ENCODE measurements at places on chromosomes 7 and 10. TPM values are rescaled to one million over a fixed set of nuclear protein-coding genes. Genes with fewer than 3 reads are reported as not detected.

GRCh38 chr7:76047305-76047810 lies 442 bp downstream of the STYXL1 start:
- DNase-seq = no peak

- DNase-seq = no peak
Observed at GRCh38 chr7:22425361-22425760, 68.4 kb upstream of the RAPGEF5 start.

- no peak for DNase-seq
Observed at GRCh38 chr10:12902135-12902572, 99.4 kb downstream of the CCDC3 start.

- no peak for DNase-seq
Observed at GRCh38 chr7:98669329-98670000, 52.4 kb downstream of the NPTX2 start.

- DNase-seq = no peak
Observed at GRCh38 chr7:74228951-74229900, 19.4 kb downstream of the LAT2 start.

DNA sequence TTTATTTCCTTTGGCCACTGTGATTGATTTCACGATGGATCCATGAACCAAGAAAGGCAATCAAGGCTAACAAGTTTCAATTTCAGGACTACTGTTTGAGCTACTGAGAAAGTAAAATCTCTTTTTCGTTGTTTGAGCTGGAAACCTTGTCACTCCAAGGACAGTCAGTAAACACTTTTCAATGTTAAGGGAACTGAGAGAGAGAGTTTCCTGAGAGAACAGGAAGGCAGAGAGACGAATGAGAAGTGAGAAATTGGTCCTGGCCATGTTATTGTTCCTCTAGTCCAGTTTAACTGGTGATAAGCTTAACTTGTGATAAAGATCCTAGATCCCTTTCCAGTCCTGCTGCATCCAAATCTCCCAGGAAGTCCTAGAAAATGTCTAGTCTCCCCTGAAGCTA lies 909 bp upstream of the AKR1D1 start:
- no peak for DNase-seq

DNA sequence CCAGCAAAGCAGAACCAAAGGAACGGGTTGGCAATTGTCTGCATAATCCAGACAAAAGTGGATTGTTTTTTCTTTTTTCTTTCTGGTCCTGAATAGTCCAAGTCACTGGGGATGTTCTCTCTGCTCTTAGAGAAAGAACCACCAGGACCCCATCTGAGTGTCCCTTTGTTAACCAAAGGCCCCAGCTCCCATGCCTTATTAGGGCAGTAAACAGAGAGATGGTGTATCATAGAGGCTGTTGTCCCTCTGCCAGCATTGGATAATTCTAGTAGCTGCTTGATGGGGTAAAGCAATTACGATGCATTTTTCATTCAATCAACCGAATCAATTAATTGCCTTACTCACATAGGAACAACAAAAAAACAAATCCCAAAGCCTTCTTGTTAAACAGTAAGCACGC lies 213.0 kb downstream of the BUB3 start:
- no peak for DNase-seq

GRCh38 chr10:6530211-6530840 lies 49.8 kb downstream of the PRKCQ start:
- DNase-seq = no peak

GRCh38 chr10:129386415-129387257 lies 80.4 kb upstream of the MGMT start:
- DNase-seq = no peak

GRCh38 chr10:43318976-43319960 lies 52.2 kb upstream of the FXYD4 start:
- DNase-seq = no peak

DNA sequence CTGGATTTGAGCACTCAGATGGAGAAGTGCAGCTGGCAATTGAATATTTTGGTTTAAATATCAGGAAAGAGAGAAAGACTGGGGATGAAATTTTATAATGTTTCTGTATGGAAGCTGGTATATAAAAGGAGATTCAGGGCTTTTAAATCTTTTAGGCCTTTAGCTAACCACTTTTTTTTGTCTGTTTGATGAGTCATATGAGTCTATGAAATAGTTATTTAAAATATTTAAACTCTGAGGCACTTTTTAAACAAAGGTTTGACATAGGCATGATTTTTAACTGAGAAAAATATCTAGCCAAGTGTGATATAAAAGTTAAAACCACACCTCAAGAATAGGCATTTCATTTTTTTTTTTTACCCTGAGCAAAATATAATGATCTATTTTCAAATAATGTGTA lies 944.3 kb downstream of the GATA3 start:
- no peak for DNase-seq

GRCh38 chr7:139106959-139107358 lies 2.6 kb downstream of the ZC3HAV1 start:
- no peak for DNase-seq

DNA sequence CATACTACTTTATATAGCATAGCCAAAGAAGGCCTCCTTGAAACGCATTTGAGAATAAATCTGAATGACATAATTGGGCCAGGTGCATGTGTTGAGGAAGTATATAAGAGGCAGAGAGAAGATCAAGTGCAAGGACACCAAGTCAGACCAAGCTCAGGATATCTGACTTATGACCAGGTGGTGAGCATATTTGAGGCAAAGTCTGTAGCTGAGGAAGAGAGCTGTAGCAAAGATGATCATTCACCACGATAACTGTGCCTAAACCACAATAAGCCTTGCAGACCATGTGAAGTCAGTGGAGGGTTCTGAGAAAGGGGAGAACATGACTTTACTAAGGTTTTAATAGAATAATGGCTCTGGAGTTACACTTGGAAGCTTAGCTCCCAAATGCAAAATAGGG lies 292.3 kb downstream of the SORCS1 start:
- no peak for DNase-seq

GRCh38 chr7:88233828-88234227 lies 14.0 kb upstream of the SRI start:
- DNase-seq = no peak

GRCh38 chr10:100637785-100638184 lies 102.0 kb downstream of the HIF1AN start:
- no peak for DNase-seq

DNA sequence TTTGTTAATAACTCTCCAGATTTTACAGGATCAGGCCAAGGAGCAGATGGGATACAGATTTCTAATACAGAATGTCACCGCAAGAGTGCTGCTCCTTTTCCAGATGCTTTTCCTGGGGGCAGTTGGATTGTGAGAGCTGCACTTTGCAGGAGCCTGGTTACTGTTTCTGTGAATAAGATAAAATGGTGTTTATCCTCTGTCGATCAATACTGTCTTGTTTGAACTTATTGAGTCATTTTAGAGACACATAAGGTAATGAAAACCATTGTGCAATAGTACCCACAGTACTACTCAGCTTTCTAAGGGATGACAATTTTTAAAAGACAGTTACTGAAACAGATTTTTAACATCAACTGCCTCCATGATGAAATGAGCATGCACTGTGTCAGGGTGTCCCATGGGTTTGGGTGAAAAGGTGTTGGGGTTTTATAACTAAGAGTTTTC lies 2.9 kb downstream of the A1CF start:
- DNase-seq = no peak

DNA sequence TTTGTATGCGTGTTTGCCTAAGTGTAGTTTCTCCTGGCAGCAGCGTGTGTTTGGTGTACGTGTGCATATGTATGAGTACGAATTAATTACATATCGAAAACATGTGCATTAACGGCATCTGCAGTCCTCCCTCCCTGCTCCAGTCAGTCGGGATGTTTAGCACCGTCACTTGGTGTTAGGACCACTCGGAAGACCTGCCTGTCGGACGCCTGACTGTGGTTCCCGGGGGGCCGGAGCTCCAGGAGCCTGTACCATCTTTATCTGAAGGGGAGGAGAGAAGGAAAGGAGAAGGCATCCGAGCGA lies 1.1 kb upstream of the CNTNAP2 start:
- DNase-seq = no peak

DNA sequence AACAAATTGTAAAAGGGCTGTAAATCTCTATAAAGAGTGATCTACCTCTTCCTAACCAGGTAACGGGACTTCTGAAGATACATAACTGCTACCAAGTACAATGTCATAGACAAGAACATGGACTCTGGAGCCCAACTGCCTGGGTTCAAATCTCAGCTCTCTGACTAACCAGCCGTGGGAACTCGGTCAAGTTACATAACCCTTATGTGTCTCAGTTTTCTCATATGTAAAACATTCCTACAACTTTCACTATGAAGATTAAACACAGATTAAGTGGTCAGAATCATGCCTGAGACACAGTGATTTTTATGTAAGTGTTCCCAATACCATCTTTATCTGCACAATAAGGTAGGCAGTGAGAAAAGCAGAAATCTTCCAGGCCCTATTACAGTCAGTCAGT lies 52.6 kb downstream of the ITGB1 start:
- no peak for DNase-seq

DNA sequence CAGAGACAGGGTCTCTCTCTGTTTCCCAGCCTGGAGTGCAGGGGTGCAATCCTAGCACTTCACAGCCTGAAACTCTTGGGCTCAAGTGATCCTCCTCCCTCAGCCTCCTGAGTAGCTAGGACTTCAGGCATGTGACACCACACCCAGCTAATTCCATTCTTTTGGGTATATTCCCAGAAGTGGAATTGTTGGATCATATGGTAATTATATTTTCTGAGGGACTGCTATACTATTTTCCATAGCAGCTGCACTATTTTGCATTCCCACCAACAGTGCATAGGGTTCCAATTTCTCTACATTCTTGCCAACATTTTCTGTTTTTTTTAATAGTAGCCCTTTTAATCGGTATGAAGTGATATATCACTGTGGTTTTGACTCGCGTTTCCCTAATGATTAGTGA lies 30.0 kb upstream of the RAB11FIP2 start:
- DNase-seq = no peak

- DNase-seq = peak; percentile 65
Observed at GRCh38 chr10:78756604-78757343, 312.0 kb upstream of the ZMIZ1 start.

DNA sequence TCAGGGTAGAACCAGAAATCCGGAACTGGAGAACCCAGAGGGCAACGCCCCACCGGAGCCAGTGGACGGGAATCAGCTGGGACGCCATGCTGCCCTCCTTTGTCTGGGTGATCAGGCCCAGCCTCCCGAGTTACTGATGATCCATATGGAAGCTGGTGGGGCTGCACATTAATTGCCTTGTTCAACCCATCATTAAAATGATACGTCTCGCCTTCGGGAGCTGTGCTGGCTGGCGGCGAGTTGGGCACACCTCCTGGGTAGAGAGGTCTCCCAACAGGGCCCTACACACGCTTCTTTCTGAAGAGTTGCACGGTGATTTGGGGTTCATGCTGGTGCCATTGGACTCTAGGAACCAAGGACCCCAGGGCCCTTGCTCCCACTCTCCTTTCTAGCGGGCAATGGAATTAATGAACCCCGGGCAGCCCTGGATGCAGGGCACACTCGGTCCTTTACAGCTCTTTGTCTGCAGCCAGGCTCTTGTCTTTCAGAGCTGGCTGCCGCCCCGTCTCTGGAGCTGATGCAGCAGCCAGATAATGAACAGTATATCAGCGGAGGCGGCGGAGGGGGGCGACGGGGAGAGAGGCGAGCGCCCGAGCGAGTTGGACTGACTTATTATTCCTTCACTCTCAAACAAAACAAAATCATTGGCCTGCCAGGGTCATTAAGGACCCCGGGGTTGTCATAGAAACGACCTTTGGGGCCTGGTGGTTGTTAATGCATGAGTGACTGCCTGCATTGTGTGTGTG lies 412.2 kb upstream of the ZMIZ1 start:
- no peak for DNase-seq

DNA sequence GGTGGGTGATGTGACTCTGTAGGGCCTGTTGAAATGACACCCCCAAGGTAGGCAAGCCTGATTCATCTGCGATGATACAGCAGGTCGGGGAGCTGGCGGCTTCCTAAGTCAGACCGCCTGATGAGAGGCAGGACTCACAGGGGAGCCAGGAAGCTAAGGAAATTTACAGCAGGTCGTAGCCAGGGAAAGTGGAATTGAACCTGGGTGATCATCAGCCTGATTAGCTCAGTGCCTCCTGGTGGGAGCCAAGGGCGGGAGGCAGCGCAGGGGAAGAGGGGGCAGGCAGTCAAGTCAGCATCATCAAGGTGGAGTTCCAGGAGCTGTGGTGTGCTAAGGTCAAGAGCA lies 18.5 kb upstream of the TRIM56 start:
- no peak for DNase-seq

- DNase-seq = no peak
Observed at GRCh38 chr7:21771906-21772610, 173.6 kb downstream of the CDCA7L start.

DNA sequence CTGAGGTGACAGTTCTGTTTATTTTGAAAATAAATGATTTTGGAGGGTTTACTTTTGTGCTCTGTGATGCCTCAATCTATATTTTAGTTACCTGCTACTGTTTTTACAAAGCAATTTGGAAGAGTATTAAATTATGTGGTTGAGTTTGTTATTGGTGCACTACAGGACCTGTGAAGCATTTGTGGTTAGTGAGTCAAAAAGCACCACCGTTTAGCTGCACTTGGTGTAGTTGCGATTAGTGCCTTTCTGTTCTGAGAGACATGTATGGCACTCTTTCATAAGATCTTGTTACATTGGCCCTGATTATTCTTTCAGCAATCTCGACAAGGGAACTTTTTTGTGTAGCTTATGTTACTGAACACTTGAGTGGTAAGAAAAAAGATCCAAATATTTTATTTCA lies 132.2 kb downstream of the BBS9 start:
- no peak for DNase-seq

- DNase-seq = no peak
Observed at GRCh38 chr7:87599336-87599735, 1.3 kb downstream of the ABCB1 start.

GRCh38 chr10:77533146-77533886 lies 104.3 kb downstream of the KCNMA1 start:
- no peak for DNase-seq

DNA sequence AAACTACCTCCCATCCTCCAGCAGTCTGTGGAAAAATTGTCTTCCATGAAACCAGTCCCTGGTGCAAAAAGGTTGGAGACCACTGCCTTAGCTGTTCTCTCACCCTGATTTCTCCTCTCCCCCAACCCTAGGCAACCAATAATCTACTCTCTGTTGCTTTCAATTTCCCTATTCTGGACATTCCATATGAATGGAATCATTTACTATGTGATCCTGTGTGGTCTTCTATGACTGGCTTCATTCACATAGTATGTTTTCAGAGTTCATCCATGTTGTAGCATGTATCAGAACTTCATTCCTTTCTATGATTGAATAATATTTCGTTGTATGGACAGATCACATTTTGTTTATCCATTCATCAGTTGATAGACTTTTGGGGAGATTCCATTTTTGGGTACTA lies 38.3 kb upstream of the DLG5 start:
- DNase-seq = no peak

The GPRIN2 gene
- 0.27 TPM for total RNA-seq

The CHN2 gene
- 22.6 TPM for total RNA-seq

The IDI2 gene
- not detected for total RNA-seq

The PPP1R17 gene
- total RNA-seq = not detected

The MRPS33 gene
- total RNA-seq = 13.9 TPM

The OR2A1 gene
- total RNA-seq = not detected

The HOXA7 gene
- total RNA-seq = 0.28 TPM

The PNLIPRP3 gene
- total RNA-seq = not detected

The NKX2-3 gene
- 0.42 TPM for total RNA-seq

The TMEM273 gene
- total RNA-seq = 9.6 TPM

The TDRD1 gene
- total RNA-seq = 0.41 TPM

The MRPL32 gene
- 38.3 TPM for total RNA-seq

The CRPPA gene
- total RNA-seq = 2.1 TPM

The ANXA8 gene
- total RNA-seq = not detected
